Activated T-helper 1 cell treated with anti-CD3 and anti-CD28 coated beads, Interleukin-12 subunit alpha, Interleukin-12 subunit beta, Interleukin-2, Interleukin-4 antibody, amounts not matched to agents 30 ng/mL and 10 ng/mL and 1 ng/mL, durations not matched to agents 14 hours and 24 hours and 36 hours (primary cell): ENCODE measurements at places on chromosomes 7 and 10. TPM values are rescaled to one million over a fixed set of nuclear protein-coding genes. Genes with fewer than 3 reads are reported as not detected.
A peak's percentile ranks its signal among the peaks of the same experiment; 100 is the strongest.

OR2A42 gene
- not detected in 2 replicates for total RNA-seq

- DNase-seq = no peak
These were observed 55.3 kb downstream of the TBATA start for GRCh38 chr10:70729763-70730357.

DNA sequence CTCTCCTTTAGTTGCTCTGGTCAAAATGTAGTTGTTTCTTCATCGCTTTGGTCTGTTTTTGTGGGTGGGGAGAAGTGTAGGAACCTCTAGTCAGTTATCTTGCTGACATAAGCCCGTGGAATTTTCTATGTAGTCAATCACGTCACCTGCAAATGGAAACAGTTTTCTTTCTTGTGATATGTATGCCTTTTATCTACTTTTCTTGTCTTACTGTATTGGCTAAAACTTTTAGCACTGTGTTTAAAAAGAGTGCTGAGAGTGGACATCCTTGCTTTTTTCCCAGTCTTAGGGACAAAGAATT lies 42.3 kb downstream of the AKR1E2 start:
- no peak for DNase-seq

DNA sequence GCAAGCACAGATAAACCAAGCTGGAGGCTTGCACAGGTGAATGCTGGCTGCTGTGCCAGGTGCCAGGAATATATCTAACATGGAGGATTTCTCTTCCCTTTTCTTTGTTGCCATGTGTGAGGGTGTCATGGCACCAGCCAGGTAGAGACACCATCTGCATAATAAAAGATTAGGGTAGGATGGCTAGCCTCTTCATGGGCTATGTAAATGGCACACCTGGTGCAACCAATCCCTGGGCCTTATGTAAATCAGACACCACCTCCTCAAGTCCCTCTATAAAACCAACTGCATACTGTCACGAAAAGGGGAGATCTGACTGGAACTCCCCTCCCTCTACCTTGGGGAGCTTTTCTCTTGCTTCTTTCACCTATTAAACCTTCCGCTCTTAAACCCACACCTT lies 322.5 kb upstream of the POM121L12 start:
- no peak for DNase-seq

SKIDA1 gene
- total RNA-seq = 0.05 and 0.15 TPM in 2 replicates

DNA sequence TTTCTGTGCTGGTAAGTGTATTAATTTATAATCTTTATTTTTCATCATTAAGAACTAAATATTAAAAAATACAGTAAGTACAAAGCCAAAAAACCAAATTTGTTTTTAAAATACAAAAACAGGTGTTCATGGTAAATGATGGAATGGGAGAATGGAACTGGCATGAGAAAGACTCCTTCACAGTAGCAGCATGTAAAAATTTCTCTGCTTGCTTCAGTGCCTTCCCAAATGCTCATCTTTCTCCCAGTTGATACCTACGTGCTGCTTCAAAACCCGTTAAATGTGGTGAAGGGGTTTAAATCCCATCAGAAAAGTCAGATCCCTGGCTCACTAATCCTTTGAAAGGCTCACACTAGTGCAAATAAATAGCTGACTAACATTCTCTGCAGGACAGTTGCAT lies 4.2 kb downstream of the RNF133 start:
- no peak for DNase-seq

PAPOLB gene
- not detected in 2 replicates for total RNA-seq

ATG9B gene
- total RNA-seq = 4.7 and 6.3 TPM in 2 replicates

DNA sequence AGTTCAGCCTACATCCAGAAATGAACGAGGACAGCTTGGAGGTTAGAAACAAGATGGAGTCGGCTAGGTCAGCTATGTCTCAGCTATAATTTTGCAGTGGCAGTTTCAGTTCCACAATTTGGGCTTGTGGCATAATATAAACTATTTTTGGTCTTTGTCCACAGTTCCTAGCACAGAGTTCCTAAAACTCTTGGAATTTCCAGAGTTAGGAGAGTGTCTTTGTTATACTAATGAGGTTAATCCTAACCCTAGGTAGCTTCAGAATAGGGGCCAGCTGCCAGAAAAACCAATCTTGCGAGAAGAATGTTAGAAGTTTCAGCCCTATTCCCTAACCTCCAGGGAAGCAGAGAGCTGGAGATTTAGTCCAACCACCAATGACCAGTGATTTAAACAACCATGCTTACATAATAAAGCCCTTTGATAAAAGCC lies 131.9 kb downstream of the AKR1D1 start:
- no peak for DNase-seq

DNA sequence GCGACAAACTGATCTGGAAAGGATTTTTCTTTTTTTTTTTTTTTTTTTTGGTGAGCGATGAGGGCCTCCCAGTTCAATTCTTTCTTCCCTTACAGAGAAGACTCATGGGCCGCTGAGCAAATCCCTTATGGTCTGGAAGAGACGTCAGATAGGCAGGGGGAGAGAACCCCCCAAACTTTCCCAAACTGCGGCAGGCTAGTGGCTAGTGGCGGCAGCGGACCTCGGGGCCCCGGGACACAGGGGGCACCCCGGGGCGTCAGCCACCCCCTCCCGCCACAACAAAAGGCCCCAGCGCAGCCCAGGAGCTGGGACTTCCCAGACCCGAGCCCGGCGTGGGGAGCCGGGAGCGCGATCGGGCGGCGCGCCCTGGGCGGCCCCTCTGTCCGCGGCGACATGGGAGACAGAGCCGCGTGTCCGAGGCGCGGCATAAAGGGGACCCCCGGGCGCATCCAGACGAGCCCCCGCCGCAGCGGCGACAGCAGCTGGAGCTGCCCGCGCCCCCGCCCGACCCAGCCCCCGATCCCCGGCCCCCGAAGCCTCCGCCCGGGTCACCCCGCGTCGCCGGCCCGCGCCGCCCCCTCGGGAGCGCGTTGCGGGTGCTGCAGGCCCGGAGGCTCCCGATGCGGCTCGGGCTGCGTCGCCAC lies 755 bp downstream of the FAM171A1 start:
- no peak for DNase-seq

RALA gene
- total RNA-seq = 38.8 and 43.4 TPM in 2 replicates

GRCh38 chr7:26409661-26410547 lies 118.2 kb downstream of the SNX10 start:
- no peak for DNase-seq

DNA sequence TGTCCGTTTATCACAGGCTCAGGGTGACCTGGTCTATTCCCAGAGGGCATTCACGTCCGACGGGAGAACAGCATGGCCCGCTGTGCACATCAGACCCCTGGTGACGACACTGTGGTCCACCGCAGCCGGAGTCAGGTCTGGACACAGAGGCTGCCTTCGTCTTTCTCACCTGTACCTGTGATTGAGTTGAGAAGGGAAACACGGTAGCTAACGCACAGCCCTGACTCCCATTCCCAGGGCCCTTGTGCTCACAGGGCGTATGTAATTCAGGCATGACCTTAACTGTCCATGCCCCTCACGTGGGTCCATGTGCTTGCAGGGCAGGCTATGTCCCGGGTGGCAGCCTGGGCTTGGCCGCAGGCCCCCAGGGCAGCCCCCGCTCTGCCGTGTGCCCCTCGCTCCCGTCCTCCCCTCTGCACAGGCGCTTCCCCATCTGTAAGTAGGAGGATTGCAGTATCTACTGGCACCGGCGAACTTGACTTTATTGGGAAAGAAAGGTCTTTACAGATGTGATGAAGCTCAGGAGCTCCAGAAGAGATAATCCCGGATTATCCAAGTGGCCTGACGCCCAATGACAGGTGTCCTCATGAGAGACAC lies 221.3 kb upstream of the TCERG1L start:
- no peak for DNase-seq

DNA sequence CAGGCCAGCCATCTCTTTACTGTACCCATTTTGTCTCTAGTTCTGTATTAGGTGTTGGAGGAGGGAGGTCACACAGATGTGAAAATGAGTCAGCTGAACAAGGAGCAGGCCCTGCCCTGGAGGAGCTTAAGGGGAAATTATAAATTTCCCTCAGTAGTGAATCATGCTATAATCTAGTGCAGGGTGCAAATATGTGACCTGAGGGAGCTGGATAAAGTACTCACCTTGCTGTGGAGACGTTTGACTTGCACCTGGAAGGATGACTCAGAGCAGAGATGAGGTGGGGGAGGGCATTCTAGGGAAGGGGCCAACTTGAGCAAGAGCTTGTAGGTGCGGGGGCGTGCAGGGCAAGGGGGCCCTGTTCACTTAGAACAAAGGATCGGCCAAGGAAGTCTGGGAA lies 610.6 kb downstream of the SDK1 start:
- DNase-seq = no peak

GPR26 gene
- not detected in 2 replicates for total RNA-seq

ACBD5 gene
- total RNA-seq = 20.0 and 22.0 TPM in 2 replicates

GRCh38 chr7:99002827-99003212 lies 124.5 kb downstream of the TRRAP start:
- no peak for DNase-seq

DNA sequence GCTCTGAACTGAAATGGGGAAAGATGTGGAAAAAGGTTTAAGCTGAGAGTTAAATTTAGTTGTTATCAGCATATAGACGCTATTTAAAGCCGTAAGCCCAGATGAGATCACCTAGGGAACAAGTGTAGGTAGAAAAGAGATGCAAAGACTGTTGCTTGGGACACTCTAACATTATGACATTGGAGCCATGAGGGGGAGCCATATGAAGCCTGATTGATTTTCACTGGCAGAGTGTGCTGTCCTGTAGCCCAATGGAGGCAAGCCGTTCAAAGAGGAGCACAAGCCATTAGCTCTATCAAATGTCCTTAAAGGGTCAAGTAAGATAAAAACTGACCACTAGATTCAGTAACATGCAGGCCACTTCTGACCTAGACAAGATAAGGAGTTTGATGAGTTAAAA lies 223.3 kb downstream of the TWIST1 start:
- DNase-seq = no peak

- DNase-seq = no peak
These were observed 40.6 kb upstream of the FAM3C start for GRCh38 chr7:121436688-121437087.

- DNase-seq = no peak
These were observed 536.6 kb downstream of the HTR7 start for GRCh38 chr10:90321132-90321816.

DNA sequence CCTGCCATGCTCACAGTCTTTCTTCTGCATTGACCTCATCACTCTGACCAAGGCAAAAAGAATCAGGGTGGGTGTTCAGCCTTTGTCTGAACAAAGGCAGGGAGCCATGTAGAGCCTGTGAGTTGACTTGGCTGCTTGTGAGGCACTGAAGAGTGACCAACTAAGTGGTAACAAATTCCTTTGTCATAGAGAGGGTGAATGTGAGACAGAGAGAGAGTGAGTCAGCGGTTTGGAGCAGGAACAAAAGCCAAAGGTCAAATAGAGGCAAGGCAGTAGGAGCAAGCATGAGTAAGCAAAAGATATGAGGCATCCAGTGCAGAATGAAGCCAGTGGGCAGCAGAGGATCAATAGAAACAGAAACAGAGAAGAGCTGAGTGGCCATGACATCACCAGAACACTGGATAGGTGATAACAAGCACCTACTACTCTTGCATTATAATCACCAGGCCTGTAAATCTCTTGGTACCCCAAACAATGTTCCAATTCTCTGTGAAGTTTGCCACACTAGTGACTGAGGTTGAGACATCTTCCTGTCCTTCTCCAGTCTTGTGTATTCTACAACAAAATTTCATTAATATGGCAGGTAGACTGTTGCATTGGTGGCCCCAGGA lies 116.2 kb upstream of the LAMB4 start:
- no peak for DNase-seq

ODAD2 gene
- total RNA-seq = not detected in 2 replicates

DNA sequence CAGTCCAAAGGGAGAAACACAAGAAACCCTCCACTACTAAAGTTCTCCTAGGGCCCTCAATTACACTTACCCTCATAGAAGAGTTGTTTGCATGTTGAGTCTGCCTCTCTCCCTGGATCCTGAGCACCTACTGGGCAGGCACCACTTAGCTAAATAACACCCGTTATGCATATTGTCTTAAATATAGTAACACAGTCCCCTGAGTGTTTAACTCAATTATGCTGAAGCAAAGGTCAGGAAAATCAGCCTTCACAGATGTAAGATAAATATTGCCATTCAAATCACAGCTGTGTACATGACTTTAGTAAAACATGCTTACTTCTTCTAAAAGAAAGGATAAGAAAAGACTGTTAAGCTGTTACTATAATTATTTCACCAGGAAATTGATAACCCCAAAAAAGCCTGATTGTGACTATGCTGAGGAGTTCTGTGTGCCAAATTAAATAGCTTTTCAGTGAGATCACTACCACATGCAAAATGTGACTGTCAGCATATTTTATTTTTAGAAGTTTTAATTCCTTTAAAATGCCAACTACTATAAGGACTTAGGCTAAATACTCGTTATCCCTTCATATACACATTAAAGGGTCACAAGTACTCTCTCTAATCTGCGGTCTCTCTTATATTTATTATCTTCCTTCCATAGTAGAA lies 733.9 kb upstream of the PHF14 start:
- DNase-seq = no peak

SMKR1 gene
- 4.8 and 5.7 TPM in 2 replicates for total RNA-seq

GRCh38 chr10:14695847-14696480 lies 78.7 kb downstream of the FAM107B start:
- DNase-seq = no peak

GRCh38 chr7:95916573-95917297 lies 144.4 kb downstream of the DYNC1I1 start:
- peak; percentile 41 for DNase-seq

HSPA12A gene
- 0.05 TPM in 1 of 2 replicates, not detected in the other for total RNA-seq

NODAL gene
- not detected in 2 replicates for total RNA-seq

GRCh38 chr7:10632712-10633111 lies 341.0 kb upstream of the PHF14 start:
- DNase-seq = no peak

TMEM236 gene
- total RNA-seq = 0.05 TPM in 1 of 2 replicates, not detected in the other

GRCh38 chr7:42580061-42580460 lies 331.8 kb downstream of the C7orf25 start:
- DNase-seq = no peak

IQUB gene
- 0.44 TPM in 1 of 2 replicates, not detected in the other for total RNA-seq

- DNase-seq = no peak
These were observed 32.1 kb upstream of the HECTD2 start for GRCh38 chr10:91378061-91378460.

ZNF365 gene
- total RNA-seq = not detected in 2 replicates

GRCh38 chr10:108014145-108014901 lies 849.8 kb upstream of the SORCS1 start:
- no peak for DNase-seq

MOGAT3 gene
- not detected in 2 replicates for total RNA-seq
